ENCODE measurements at places on chromosomes 3 and 15.

DNA sequence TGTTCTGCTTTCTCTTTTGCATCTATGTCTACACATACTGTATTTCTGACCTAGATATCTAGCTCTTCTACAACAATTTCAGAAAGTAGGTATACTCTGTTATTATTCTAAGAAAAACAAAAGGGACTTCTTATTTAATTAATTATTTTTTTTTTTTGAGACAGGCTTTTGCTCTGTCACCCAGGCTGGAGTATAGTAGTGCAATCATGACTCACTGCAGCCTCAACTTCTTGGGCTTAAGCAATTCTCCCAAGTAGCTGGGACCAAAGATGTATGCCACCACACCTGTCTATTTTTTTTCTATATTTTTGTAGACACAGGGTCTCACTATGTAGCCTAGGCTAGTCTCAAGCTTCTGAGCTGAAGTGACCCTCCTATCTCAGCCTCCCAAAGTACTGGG, 130.6 kb downstream of the MBNL1 start:
- DNase-seq: no peak

DNA sequence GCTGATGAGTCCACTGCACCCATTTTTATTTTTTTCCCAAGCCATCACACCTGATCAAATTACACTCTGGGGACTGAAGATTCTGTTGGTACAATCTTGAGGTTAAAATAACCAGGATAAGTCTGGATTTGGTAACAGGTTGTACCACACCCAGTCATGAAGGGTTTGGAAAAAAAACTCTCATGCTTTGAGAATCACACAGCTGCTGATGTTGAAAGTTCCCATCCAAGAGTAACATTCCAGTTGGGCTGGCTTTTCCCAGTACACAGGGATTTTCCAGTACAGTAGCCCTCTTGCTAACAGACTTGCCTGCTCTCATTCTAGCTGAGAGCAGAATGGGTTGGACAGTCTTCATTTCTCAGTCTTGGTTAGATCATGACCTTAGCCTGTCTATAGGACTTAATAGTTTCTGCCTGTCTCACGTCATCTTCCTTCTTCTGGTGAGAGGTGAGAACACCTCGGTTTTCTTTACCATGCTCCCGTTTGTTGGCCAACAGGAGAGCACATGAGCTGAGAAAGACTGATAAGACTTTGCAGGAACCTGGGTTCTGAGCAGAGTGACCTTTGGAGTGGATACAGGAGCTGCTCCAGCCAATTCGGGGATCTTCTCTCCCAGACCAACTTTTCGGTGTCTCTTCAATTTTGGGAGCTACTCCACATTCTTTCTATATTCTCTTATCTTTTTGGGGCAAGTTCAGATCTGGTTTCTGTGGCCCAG, 300.1 kb upstream of the LYSMD4 start:
- DNase-seq: no peak

- no peak for DNase-seq
Measured at GRCh38 chr15:58839485-58839884, 68.4 kb downstream of the MINDY2 start.

DNA sequence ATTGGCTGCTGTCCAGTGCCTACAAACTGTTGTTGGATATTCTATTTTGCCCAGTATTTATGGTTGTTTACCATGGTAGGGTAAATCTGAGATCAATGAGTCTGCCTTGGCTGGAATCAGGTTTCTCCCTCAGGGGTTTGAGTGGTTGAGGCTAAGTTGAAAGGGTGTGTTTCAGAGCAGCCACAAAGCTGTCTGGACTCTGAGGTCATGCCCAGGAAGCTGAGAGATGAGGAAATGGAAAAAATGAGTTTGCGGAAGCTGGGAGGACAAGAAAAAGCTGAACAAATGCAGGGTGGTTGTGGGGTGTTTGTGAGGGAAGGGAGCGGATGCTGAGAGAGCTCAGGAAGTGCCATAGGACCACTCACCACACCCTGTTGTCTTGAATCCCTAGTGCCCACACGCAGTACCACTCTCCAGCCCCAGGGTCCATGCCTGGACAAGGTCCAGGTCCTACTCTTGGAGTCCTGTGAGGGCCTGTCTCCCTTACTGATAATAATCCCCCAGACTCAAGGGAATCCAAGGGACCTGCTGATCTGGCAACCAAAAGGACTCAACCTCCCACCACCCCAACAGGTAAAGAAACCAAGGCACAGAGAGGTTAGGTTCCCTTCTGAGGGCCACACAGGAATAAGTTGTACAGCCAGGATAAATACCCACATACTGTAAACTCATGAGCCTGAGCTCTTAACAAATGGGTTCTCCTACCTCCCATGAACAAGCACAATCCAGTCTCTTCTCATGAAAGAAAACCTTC, 81.6 kb downstream of the PPCDC start:
- no peak for DNase-seq

DNA sequence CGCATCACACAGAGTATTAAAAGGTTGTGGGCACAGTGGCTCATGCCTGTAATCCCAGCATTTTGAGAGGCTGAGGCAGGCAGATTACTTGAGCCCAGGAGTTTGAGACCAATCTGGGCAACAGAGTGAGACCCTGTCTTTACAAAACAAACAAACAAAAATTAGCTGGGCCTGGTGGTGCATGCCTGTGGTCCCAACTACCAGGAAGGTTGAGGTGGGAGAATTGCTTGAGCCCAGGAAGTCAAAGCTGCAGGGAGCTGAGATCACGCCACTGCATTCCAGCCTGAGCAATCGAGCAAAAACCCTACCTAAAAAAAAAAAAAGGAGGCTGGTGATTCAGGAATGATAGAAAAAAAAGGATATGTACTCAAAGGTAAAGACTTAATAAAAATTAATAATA, 28.2 kb upstream of the ST6GAL1 start:
- DNase-seq: no peak

Measured in activated naive CD4-positive, alpha-beta T cell treated with anti-CD3 and anti-CD28 coated beads, Interleukin-2, amount 50 U/mL, for 72 hours (primary cell).